ENCODE measurements at places on chromosomes 11 and 22.

DNA sequence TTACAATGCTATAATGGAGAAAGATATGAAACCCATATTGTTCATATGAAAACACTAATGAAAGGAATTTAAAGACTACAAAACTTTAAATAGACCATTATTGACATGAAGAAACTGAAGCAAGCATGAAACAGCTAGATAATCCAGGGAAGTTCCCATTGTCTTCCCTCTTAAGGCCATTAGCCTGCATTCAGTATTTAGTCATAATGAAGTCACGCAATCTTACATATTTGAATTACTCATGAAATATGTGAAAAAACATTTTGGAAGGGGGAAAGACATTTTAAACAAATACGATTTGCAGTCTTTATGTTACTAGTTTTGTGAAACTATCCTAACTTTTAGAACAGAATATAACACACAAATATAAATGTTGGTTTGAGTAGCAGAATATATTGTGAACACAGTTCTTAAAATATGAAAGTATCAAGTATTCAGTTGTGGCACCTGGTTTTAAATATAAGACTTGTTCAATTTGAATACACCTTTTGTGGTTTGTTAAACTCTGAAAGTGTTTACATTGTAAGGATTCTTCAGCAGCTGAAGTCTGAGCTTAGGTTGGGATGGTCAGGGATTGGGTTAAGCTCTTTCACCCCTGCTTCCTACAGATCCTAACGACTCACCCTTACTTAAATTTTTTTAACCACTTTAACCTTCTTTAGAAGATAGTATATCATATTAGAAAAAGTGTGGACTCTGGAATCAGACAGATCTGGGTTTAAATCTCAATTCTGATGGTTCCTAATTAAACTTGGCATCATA lies 500.3 kb upstream of the TENM4 start:
- DNase-seq, result no peak

GRCh38 chr11:2473361-2474058 lies 28.7 kb downstream of the KCNQ1 start:
- DNase-seq, result no peak

- DNase-seq, result no peak
Measured at GRCh38 chr22:19180234-19180633, 1.7 kb upstream of the SLC25A1 start.

DNA sequence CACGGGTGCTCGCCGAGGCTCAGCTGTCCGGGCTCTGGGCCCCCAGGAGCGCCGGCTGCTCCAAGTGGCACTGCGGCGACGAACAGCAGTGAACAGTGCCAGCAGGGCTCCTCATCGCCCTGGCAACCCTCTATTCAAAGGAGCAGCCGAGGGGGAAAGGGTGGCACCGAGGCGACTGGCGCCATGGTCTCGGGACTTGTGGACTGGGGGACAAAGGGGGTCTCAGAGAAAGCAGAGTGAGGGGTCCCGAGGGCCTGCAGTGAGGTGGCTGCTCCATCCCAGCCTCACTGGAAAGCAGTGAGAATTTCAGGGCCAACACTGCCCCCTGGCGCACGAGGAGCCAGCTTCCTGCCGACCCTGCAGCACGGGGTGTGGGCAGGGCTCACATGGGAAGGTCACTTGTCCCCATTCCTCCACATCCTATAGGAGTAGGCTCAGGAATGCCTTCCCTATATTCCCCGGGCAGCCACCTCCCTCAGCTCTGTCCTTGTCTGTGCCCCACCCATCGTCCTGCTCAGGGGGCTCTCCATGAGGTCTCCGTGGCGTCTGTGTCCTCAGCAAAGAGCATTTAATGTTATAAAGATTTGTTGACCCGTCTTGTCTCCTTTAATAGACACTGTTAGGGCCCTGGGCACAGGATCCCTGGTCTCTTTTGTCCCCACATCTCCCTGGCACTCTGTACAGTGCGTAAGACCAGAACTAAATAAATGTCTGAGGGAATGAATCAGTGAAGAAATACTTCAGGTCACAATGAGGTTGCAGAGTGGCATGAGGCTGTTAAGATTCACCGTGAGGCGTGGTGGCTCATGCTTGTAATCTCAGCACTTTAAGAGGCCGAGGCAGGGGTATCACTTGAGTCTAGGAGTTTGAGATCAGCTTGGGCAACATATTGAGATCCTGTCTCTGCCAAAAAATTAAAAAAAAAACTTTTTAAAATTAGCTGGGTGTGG lies 26.4 kb downstream of the LRFN4 start:
- peak; percentile 57 for DNase-seq

- DNase-seq, result no peak
Measured at GRCh38 chr11:36738292-36738861, 140.3 kb upstream of the RAG2 start.

DNA sequence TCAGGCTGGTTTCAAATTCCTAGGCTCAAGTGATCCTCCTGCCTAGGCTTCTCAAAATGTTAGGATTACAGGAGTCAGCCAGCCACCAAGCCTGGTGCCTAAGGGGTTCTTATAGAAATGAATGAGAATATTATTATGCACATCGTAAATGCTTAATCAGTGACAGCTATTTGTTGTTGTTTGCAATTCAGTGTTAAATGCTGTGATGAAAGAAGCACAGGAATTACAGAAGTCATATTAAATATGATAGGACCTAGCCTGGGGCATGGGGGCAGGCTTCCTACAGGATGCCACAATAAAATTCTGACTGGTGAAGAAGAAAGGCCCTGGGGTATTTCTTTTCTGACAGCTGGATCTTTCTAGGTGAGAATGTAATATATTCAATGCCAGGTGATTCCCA lies 13.9 kb upstream of the PATZ1 start:
- DNase-seq, result no peak

DNA sequence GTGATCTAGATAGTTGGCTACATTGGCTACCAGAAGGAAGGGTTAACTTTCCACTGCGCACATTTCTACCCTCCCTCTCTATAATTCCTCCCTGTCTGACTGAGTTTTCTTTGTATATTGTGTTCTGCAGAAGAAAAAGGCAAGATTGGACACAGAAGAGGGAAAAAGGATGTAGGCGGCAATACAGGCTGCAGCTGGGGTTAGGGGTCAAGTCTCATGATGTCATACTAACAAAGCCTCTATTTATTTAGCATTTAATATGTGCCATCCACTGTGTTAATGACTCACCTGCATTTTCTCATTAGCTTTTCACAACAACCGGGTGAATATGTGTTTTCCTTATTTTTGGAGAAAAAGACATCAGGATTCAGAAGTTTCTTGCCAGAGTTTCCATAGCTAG lies 2.0 kb downstream of the FAM83F start:
- no peak for DNase-seq

GRCh38 chr22:49009359-49010063 lies 818.2 kb downstream of the BRD1 start:
- DNase-seq, result no peak

DNA sequence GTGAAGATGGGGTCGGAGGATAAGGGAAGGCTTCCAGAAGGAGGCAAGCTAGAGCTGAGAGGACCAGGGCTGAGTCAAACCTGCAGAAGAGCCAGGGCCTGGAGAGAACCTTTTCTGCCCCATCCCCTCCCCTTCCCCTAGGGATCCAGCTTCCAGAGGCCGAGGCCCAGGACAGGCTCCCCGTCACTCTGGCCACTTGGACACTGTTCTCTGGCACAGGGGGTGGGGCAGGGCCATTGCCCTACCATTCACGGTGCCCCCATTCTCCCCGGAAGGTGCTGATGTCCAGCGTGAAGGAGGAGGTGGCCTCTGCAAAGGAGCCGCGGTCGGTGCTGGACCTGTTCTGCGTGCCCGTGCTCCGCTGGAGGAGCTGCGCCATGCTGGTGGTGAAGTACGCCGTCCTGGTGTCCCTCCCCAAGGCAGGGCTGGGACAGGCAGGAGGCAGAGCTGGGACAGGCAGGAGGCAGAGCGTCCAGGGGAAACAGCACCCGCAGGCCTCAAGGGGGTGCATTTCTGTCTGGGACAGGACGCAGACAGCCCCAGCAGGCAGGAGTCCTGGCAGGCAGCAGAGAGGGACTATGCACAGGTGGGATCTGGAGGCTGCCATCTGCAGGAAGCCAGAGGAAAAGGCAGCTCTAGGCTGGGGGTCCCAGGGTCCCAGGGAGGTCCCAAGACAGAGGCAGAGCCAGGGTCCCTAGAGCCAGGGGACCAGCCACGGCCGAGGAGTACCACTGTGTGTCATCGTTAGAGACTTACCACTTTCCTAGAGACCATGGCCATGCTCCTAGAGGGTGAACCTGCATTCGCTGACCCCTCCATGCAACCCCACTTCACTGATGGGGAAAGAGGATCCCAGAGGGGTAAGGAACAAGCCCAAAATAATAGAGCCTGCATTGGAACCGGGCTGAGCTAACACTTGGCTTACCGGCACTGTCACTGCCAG lies 25.8 kb upstream of the SLC22A12 start:
- DNase-seq, result no peak

GRCh38 chr11:72141066-72141465 lies 5.5 kb downstream of the FOLR3 start:
- no peak for DNase-seq
